Left renal pelvis (tissue), 4 donors: ENCODE measurements at places on chromosomes 2 and 18.

GRCh38 chr18:961644-962355 lies 57.1 kb downstream of the ADCYAP1 start:
- DNase-seq, result no peak

DNA sequence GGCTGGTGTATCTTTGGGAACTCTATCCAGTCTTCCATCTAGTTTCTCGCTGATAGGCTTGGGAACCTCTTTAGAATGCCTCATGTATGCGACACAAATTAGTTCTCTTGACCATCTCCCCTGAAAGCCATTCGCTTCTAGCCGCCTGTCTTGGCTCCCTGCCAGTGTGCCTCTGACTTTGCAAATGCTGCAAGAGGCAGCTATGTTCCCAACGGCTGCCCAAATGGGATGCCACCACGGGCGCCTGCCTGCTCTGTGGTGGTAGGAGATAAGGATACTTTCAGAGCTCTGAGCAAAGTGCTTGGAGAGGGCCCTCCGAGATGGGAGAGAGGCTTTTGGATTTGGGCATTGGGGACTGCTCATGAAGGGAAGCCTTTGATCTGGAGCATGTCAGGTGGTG lies 77.7 kb upstream of the IGFBP5 start:
- DNase-seq, result no peak

GRCh38 chr2:144507441-144508171 lies 12.3 kb downstream of the ZEB2 start:
- no peak for DNase-seq

DNA sequence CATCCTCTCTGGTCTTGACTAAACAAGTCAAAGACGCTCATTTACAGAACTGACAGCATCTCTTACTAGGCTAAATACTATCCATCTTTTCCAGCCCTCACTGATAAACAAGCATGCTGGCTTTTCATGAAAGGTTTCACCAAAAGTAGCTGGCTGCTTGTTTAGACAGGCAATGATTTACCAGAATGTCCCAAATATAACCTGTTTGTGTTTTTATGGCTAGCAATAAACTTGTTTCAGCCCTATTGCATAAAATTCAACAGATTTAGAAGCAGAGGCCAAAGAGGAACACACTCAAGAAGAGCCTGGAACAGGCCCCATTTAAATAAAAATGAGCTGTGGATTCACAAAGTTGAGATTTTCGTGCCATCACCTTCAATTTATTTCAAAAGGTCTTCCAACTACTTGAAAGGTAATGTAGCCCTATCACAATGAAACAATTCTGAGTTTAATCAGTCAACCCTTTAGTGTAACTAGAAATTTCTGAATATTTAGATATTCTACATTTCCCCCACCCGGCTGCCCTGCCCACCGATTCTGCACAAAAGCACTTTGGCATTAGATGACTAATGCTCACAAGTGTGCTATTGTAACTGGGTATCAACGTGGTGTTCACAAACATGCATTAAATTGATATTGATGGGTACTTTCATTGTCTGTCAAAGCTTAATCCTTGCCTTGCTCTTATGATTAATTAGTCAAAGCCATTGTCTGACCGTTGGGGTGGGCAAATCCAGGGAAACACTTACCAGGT lies 54.0 kb downstream of the ST6GAL2 start:
- DNase-seq, result no peak

DNA sequence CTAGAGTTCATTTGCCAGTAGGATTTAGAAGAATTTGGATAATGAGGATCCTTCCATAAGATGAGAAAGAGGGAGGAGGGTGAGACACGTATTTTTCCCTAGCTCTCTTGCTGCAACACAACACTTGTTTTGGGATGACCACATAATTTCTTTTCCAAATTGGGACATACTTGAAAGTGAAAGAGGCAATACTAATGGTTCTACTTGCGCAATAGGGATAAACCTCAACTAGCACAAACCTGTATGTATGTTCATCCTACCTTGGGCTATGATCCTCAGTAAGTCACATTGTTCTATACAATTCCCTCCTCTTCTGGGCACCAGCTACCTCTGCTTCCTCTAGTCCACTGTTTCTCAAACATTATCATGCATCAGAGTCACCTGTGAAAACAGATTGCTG lies 1208.8 kb upstream of the LRRTM1 start:
- no peak for DNase-seq

- no peak for DNase-seq
Measured at GRCh38 chr2:176280867-176281658, 11.8 kb downstream of the MTX2 start.

GRCh38 chr18:79610461-79611039 lies 69.1 kb upstream of the CTDP1 start:
- no peak for DNase-seq

- no peak for DNase-seq
Measured at GRCh38 chr2:20657522-20658235, 6.8 kb upstream of the HS1BP3 start.

GRCh38 chr2:115369400-115369799 lies 927.0 kb downstream of the DPP10 start:
- DNase-seq, result no peak

DNA sequence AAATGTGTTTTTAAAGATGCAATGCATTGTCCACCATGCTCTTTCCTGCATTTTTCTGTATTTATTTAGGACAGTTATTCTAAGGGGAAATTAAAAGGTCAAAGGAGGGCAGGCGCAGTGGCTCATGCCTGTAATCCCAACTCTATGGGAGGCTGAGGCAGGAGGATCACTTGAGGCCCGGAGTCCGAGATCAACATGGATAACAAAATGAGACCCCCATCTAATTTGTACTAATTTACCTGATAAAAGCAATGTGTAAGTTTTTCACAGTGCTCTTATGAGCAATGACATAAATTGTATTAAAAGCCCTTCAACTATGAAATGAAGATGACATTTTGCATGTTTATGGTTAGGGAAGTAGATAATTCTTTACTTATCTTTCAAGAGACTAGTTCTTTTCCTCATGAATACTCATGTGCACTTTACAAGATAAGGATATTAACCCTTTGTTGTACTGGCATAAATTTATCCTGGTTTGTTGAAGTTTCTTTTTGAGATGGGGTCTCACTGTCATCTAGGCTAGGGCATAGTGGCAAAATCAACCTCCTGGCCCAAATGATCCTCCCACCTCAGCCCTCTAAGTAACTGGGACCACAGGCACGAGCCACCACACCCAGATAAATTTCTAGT lies 9.7 kb downstream of the HSBP1L1 start:
- DNase-seq, result no peak

GRCh38 chr2:239035361-239035814 lies 187.5 kb downstream of the TWIST2 start:
- no peak for DNase-seq

GRCh38 chr2:145931781-145932395 lies 1412.0 kb upstream of the ZEB2 start:
- no peak for DNase-seq

GRCh38 chr18:46013484-46014189 lies 46.5 kb upstream of the EPG5 start:
- no peak for DNase-seq
